ENCODE measurements at places on chromosomes 16 and 17.

DNA sequence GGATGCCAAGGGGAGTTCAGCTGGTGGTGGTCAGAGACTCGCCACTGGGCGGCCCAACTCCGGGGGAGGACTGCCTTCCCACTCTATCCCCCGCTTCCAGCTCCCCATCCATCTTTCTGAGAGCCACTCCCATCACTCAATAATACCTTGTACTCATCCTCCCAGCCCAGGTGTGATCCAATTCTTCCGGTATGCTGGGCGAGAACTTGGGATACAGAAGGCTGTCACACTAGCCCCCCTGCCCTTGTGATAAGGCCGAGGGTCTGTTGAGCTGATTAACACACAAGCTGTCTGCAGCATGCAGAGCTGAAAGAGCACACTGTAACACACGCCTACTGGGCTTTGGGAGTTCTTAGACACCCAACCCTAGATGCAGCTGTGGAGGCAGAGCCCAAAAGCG lies 460.4 kb upstream of the EEF2KMT start:
- no peak for DNase-seq

DNA sequence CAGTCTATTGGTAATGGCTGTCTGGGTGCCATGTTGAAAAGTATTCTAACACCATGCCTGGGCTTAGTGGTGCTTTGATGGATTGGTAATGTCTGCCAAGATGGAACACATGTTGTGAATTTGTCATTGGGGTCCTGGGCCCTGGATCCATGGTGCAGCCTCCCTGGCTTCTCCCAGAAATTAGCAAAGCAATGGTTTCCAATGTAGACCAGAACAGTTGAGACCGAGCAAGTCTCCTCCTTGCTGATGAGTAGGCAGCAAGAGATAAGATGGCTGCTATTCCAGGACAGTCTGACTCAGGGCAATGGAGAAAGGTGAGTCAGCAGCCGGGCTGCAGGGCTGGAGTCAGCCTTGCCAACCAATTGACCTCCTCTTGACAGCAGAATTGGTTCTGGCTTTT lies 30.8 kb downstream of the GPR139 start:
- DNase-seq = no peak

DNA sequence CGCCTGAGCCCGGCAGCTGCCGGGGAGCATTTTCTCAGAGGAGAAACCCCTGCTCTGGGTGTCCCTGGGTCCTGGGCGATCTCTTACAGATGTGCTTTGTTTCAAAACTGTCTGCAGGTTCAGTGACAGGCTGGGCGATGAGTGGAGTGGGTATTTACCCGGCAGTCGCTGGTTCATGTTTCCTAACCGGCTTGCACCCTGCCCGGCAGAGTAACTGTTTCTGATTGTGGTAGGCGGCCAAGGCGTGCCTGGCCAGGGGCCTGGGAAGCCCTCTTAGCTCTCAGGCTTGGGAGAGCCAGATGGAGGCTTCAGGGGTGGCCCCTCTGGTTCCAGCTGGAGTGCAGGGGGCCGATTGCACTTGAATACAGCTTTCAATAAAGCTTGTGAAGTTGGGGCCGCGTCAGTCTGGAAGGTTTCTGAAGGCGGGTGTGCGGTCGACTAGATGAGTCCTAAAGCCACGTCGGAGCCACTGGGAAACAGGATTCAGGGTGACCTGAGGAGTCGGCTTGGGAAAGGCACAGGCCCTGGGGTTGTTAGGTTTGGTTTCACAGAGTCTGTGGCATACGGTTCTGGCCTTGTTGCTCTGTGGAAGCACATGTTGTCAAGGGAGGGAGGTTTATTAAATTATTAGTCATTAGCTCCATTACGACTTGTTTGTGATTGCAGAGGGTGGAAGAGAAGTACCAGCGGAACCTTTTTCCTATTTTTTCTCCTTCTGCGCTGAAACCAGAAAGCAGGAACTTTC lies 1.4 kb downstream of the BAIAP2 start:
- no peak for DNase-seq

DNA sequence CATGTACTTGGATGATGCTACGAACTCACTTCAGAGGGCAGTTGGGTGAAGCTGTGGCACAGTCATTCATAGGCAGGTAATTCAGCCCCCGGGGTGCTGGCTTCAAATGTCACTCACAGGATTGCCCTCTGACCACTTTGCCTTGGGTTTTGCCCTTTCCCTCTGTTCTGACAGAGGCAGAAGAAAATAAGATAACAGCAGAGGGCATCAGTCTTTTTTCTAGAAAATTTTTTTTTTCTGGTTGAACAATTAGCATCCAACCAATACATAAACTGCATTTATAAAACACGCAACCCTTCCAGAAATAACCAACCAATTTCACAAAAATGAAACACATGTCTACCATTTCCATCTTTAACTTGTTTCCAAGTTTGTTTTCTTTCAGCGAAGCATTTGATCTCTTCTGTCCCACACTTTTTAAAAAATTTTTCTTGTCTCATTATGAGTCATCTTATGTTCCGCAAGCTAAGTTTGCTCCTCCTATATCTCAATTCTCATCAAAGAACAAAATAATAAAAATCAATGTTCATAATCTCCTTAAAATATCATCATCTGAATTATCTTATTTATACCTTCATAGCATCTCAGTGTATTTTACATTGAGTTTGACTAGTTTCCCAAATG lies 15.6 kb downstream of the NACA2 start:
- DNase-seq = no peak

DNA sequence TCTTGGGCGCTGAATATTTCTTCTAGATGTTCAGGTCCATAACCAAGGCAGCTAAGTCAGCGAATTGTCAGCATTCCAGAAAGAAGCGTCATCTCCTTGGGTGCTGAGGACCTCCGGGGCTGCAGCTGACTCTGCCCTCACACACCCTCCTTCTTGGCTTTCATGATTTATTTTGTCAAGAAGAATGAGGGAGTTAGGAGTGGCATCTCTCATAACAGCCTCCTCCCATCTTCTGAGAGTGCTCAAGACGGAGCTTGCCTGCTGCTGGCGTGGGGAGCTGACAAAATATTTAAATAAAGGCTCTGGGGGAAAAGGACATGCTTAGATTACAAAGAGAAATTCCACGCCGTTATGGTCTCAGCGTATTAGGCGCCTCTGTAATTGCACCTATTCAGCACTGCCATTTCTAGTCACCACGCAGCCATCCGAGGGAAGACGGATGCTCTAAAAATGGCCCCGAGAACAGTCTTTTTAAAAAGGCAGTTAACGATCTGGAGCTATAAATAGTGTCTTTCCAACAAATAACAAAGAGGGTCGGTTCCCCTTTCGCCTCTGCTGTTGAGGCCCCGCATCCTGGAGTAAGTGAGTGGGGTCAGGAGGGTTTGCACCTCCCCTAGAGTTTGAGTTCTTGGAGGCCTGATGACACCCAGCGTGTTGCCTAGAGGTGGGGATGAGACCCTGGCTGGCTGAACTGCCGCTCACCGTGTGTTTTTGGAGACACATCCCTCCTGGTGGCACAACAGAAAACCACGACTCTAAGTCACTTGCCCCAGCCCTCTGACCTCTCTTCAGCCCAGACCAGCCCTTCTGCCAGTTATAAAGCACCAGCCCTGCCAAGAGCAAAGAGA lies 187.0 kb downstream of the CCDC182 start:
- DNase-seq = no peak

DNA sequence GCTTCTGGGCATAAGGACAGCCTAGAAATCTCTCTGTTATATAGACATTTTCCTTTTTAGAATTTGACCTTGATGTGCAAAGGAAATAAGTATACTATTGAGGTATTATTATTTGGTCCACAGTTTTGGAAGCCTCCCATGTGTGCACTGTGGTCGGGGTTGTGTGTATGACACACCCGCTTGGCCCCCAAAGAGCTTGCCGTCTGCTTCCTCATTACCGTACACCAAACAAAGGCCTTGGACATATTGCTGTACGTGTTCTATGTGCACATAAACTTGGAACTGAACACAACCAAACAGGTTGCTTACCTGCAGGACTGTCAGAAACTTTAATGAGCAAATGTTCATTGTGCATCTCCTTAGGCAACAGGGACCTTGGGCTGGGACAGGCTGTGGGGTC lies 38.2 kb downstream of the METRNL start:
- DNase-seq = no peak

- no peak for DNase-seq
Observed at GRCh38 chr16:49505556-49505955, 132.0 kb downstream of the C16orf78 start.

- DNase-seq = no peak
Observed at GRCh38 chr16:67917852-67918236, 13.8 kb downstream of the CTRL start.

- no peak for DNase-seq
Observed at GRCh38 chr16:10598157-10598556, 17.8 kb upstream of the EMP2 start.

DNA sequence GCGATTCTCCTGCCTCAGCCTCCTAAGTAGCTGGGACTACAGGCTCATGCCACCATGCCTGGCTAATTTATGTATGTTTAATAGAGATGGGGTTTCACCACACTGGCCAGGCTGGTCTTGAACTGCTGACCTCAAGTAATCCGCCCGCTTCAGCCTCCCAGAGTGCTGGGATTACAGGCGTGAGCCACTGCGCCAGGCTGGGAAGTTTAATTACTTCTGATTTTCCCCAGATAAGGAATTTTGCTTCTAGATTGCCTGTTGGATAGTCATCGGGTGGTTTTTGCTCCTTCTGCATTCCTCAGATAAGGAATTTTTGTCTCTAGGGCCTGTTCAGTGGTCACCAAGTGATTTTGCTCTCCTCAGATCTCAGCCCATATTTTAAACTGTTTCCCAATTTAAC lies 112.5 kb downstream of the MAP2K4 start:
- no peak for DNase-seq

- DNase-seq = peak; percentile 14
Observed at GRCh38 chr16:13390093-13390985, 488.9 kb downstream of the SHISA9 start.

- DNase-seq = no peak
Observed at GRCh38 chr17:76199469-76199868, 40.8 kb downstream of the RNF157 start.

- no peak for DNase-seq
Observed at GRCh38 chr16:57021757-57022156, 32.4 kb downstream of the NLRC5 start.

DNA sequence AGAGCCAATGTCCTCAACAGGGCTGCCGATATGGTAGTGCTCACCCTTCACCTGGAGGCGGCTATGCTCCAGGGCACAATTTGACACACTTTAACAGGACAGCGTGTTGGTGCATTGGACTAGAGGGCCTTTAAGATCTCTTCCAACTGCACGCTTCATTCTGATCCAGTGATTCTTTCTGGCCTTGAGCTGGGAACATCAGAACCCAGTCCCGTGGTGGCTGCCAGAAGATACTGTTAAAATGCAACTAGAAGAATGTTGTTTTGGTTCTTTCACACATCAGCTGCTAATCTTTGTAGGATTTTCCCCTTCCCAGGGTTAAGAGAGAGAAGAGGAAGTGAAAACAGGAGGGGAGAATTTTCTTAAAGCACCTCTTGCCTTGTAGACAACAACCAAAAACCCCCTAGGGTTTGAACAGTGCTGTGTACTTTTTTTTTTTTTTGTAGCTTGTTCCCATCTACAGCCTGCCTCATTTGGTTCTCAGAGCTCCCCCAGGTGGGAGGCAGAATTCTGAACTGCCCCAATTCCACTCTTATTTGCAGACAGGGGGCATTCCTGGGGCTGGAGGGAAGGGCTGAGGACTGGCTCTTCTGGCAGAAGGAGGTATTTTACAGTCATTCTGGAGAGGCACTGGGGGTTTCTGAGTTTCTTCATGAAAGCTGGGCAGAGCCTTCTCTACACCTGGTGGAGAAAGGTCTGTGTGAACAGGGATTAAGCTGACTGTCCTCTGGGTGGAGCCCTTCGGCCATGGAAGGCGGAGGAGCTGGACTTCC lies 32.4 kb downstream of the SMARCE1 start:
- DNase-seq = peak; percentile 81

- DNase-seq = no peak
Observed at GRCh38 chr16:85552980-85553435, 60.1 kb upstream of the GSE1 start.

GRCh38 chr17:32731556-32732295 lies 145.2 kb downstream of the MYO1D start:
- DNase-seq = no peak

DNA sequence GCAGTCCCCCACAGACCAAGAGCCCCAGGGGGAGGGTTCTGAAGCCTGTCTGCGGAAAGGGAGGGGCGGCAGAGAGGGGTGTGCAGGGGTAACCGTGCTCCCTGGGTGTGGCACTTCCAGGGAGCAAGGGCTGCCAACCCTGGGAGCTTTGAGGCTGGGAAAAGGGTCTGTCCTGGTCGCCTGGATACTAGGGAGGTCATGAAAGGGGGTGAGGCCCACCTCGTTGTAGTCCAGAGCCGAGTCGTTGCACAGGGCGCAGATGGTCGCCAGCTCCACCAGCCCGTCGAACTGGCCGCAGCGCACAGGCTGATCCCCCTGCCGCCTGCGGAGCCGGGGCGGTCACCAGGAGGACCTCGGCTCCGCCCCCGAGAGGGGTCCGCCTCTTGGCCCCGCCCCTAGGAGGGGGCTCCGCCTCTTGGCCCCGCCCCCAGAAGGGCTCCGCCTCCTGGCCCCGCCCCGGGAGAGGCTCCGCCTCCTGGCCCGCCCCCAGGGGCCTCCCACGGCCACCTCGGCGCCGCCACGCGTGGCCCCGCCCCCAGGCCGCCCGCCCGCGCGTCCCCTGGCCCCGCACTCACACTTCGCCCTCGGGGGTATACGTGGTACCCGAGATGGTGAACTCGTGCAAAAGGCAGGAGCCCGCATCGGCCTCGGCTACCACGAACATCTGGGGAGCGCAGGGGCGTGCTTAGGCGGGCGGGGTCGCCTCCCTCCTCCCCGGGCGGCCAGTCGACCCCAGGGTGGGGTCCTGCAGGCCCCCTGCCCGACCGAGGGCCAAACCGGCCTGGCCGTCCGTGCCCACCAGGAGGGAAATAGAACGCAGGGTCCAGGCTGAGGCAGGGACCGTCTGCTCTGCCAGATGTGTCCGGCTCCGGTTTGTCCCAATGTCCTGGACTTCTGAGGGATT lies 19.5 kb downstream of the ATP2A3 start:
- DNase-seq = peak; percentile 58

- DNase-seq = no peak
Observed at GRCh38 chr16:30380072-30380802, 2.1 kb downstream of the SEPTIN1 start.

DNA sequence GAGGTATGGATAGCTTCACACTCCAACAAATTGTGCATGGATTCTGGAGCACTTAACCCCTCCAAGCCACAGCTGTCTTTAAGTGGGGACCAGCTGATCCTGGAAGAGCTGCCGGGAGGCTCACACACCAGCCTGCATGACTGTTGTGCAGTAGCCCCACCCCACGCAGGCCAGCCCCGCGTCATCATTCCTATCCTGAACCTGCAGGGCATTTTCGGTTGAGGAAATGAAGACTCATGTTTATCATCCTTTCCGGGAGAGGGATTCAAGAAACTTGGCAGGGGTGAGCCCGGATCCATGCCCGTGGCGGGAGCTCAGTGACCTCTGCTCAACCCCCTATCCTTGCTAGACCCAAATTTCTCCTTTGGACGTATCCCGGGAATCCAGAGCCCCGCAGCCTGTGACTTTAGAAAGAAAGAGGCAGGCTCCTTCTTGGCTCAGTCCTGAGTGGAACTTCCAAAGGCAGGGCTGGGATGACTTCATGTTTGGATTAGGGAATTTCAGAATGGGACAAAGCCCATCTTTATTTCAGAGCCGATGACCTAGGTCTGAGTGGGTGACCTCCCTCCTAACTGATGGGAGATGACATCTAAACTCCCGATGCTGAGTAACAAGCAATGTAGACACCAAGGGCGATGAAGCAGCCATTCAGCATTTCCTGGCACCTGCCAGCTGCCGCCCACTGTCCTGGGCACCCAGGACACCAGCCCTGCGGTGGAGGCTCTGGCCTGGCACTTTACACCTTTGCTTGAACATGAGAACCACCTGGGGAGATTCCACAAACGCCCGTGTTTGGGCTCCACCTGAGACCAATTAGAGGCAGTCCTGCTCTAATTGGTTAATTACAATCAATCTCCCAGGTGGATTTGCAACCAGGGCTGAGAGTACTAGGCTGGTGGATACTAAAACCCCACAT lies 43.3 kb upstream of the CMIP start:
- DNase-seq = no peak
